ENCODE measurements at places on chromosomes 7 and 10.

GRCh38 chr7:15783987-15784693 is 97.7 kb upstream of the MEOX2 start:
- DNase-seq: no peak

- no peak for DNase-seq
These were observed 171.5 kb downstream of the CYP26A1 start for GRCh38 chr10:93245147-93245546.

- no peak for DNase-seq
These were observed 7.6 kb downstream of the BPGM start for GRCh38 chr7:134654104-134654775.

- no peak for DNase-seq
These were observed 80.7 kb downstream of the C7orf25 start for GRCh38 chr7:42831006-42831717.

- no peak for DNase-seq
These were observed 97.3 kb downstream of the MYL10 start for GRCh38 chr7:101531726-101532357.

GRCh38 chr7:120680985-120681384 is 177.0 kb downstream of the TSPAN12 start:
- no peak for DNase-seq

DNA sequence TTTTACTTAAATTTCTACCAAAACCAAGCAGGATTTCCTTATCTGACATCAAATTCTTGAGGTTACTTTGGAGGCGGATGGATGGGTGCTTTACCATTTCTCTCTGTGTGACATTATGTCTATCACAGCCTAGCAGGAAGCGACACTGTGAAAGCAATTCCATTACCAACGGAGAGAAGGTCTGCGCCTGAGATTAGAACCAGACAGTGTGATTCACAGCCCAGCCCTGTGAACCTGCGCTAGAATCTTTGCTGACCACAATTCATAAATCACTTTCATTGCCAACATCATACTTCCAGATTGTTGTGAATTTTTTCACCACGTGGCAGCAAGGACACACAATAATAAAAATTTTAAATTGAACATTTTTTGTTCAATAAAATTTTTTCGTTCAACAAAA is 126.5 kb downstream of the CUBN start:
- DNase-seq: peak; percentile 95

DNA sequence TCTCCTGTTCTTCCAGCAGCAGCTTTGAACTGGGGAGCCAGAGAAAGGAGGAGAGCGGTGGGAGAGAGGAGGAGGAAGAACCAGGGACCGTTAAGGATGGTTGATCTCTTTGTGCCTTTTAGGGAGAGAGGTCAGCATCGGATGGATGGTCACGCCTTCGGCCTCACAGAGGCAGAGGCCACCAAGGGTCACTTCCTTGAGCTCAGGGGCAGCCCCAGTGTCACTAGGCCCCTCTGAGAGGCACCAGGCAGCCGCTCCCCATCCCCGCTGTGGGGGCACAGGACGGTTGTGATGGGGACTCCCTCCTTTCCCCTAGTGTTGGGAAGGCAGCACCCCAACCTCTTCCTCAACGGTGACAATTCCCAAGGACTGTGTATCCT is 121.4 kb downstream of the DNAJB6 start:
- DNase-seq: no peak

- no peak for DNase-seq
These were observed 262.4 kb downstream of the CDK14 start for GRCh38 chr7:90858546-90858945.

GRCh38 chr7:111210996-111211395 is 120.1 kb downstream of the LRRN3 start:
- DNase-seq: peak; percentile 22

DNA sequence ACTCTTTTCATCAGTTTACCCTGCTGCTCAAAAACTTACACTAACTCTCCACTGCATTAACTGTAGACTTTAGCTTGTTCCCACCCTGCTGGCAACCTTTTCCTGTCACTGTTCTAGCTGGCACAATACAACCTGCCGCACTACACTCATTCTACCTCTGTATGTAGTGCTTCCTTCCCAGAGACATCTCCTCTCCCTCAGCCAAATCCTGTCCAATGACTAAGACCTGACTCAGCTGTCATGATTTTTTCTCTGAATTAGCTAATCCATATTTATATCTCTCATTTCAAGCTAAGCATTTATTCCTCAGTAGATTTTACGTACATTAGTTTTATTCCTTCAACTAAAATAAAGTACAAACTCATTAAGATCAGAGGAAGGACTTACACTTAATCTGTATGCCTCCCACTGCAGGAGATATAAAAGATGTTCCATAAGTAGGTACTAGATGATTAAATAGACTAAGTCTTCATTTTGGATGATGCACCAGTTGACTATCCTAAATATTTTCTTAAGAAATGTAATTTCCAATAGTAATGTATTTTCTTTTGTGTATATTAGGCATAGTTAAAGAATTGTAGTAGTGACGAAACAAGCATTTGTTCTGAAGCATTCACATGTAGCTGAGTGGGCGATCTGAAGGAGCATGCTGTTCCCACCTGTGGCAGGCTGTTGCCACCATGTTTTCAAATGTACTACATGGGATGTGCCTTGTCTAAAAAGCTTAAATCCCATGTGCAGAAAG is 189.1 kb downstream of the SKAP2 start:
- no peak for DNase-seq

DNA sequence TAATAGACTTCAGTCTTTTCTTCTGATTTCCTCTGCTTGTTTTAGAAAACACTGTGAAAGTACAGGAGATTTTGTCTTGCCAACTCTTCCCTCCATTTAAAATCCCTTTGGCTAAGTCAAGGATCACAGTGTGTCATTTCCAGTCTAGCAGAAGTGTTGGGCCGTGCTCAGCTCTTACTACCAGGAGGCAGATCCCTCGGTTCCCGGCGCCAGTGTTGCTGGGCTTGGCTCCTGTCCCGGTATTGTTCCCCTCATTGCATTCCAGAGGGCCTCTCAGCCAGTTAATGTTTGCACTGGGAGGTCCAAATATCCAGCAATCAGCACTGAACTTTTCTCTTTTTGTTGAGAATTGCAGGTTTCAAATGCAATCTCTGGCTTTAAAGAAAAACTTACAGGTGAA is 612.1 kb upstream of the MGMT start:
- peak; percentile 79 for DNase-seq

DNA sequence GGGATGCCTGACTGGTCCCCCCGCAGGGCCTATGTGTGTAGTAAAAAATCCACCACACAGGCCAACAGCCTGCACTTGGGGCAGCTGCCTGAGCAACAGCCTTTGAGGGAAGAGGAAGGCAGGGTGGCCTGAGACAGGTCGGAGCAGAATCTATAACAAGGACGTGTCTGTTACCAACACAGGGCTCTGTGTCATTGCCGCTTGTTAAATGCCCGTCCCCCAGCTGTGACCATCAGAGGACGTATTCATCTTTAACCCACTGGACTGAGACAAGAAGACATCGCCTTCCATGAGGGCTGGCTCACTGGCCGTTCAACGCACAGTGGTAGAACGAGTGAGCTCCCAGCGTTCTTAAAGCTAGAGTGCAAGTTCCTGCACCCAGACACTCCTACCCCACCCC is 7.8 kb downstream of the PDIA4 start:
- DNase-seq: no peak

DNA sequence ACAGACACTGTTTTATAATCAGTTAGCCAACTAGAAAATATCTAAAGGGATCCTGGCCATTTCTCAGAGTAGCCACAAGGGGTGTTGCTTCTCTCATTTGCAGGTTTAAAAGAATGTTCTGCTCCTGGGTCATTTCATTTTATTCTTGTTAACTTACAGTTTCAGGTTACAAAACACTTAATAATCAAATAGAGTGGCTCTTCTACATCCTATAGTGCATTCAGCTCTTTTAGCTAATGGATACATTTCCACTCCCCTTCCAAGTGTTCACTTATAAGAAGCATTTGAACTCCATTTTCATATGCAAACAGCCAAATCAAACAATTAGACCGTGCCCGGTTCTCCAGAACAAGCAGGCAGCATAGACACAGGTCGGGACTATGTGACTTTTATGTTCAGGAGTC is 117.5 kb downstream of the TRIL start:
- DNase-seq: no peak

GRCh38 chr10:118754229-118754555 is 578 bp downstream of the CACUL1 start:
- DNase-seq: peak; percentile 34

- DNase-seq: peak; percentile 28
These were observed 29.3 kb downstream of the DYNC2I1 start for GRCh38 chr7:158885624-158886023.

- no peak for DNase-seq
These were observed 3.7 kb upstream of the COL13A1 start for GRCh38 chr10:69797959-69798358.

- DNase-seq: no peak
These were observed 505.5 kb upstream of the PODXL start for GRCh38 chr7:132061937-132062336.

DNA sequence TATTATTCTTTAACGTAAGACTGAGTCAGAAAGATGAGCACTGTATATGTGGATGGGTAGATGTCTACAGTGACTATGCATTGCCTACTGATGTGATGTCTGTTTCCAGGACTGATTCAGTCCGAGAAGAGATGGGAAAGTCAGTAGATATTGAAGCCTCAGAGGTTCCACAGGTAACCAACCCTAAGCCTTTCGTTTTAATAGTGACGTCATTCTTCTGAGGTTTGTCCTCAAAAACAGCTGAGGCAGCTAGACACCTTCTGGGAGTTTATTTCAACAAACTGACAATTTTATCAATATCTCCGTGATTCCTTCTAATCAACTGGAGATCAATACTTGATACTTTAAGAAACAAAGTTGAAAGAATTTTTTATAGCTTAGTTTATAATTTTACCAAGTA is 171.6 kb downstream of the LHFPL3 start:
- no peak for DNase-seq

DNA sequence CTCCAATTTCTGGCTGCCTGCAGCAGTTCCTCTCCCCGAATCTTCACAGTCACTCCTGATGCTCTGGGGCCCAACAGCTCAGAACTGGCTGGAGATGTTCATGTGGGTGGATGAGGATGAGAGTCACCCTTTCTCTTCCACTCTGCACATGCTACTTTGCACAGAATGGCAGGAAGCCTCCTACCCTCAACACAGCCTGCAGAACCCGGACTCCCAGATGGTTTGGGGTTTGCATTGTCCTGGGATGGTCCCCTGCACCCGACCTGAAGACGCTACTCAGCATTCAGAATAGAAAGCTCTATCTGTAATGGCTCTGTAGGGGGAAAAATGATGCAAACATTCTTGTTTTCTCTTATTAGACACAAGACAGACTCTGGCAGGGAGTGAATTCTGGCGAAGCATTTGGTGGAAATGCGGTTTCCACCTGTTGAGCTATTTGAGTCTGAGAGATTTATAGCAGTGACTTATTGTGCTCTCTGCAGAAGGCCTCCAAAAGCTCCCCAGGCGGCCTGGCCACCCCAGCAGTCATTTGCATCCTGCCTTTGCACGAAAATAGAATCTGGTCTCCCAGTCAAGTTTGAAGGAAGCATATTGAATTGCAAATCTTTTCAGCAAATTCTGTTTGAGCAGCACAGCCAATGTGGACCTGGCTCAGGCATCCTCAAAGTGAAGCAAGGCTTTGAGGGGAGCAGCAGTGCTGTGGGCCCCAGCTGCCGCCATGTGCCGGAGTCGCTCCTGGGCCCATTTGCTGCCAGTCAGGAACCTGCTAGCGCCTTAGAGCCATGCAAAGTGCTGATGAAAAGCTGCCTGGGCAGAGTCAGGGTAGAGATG is 309.3 kb downstream of the TCERG1L start:
- no peak for DNase-seq

DNA sequence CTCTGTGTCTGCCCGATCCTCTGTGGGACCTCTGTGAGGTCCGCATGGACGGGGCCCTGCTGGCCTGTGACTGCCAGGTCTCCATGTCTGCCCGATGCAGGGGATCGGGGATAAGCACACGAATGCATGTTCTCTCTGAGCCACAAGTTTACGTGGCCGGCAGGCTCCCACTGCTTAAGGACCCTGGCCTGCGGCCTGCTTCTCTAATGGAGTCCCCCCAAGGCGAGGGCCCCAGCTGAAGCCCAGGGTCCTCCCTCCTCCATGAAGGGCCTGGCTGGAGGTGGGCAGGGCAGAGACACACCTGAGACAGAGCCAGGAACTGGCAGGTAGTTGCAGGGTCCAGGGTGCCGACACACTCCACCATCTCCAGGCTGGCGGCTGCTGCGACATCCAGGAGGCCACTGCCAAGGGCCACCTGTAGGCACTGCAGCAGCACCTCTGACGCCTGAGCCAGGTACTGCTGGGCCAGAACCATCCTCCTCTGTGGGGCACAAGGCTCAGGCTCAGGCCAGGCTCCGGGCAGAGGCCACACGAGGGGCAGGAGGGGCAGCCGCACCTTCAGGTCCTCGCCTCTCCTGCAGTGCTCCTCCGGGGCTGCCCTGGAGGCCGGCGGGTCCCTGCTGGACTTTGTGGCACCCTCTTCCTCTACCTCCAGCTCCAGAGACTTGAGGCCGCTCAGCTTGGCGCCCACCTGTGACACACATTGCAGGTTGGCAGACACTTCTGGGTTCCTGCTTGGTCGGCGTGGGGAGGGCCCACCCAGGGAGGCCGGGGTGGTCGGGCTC is 60.9 kb upstream of the NKX6-2 start:
- no peak for DNase-seq

- DNase-seq: no peak
These were observed 142.6 kb upstream of the LSM8 start for GRCh38 chr7:118041251-118041878.

DNA sequence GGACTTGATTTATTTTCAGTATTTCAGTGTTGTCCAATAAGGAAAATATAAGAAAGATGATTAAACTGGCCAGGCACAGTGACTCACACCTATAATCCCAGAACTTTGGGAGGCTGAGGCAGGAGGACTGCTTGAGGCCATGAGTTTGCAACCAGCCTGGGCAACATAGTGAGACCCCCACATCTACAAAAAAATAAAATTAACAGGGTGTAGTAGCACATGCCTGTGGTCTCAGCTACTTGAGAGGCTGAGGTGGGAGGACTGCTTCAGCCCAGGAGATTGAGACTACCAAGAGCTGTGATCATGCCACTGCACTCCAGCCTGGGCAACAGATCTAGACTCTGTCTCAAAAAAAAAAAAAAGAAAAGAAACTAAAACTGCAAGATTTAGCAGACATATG is 138.0 kb downstream of the PARD3 start:
- DNase-seq: no peak

GRCh38 chr7:157863906-157864810 is 527.4 kb downstream of the DNAJB6 start:
- DNase-seq: no peak

GRCh38 chr7:15669443-15670090 is 16.9 kb downstream of the MEOX2 start:
- DNase-seq: no peak

DNA sequence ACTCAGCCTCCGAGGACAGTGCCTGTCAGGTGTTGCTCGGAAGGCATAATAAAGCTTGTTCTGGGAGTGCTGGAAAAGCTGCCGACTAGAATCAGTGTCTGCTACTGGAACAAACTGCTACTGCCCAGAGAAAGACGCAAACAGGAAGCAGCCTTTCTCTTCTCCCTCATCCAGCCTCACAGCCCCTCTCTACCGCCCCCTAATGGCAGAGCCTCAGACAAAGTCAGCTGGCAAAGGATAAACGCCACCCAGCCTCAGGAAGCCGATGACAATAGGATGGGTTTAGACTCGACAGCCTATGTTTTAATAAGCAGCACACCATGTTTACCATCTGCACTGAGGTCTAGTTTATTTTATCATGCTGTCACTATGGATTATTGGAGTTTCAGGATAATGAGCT is 169.5 kb upstream of the LYZL1 start:
- no peak for DNase-seq

GRCh38 chr10:31087851-31088250 is 56.2 kb upstream of the ZNF438 start:
- no peak for DNase-seq
